ENCODE measurements at places on chromosomes 12 and 14.

DNA sequence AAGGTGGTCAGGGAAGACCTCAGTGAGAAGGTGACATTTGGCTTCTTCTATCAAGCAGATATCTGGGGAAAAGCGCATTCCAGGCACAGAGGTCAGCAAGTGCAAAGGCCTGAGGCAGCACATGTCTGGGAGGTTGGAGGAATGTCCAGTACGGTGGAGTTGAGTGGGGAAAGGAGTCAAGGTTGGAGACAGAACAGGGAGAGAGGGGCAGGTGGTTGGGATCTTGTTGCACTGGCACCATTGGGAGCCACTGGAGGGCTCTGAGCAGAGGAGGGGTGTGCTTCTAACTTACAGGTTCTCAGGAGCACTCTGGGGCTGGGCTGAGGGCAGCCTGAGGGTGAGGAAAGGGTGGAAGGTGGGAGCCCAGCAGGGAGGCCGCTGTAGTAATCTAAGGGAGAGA is 52.1 kb downstream of the EID3 start:
- no peak for DNase-seq

GRCh38 chr12:26195250-26195640 is at the start of gene SSPN:
TSS of gene SSPN (plus strand) at chr12:26195573. CDS start at chr12:26195673, 100 bp downstream.
- no peak for DNase-seq

GRCh38 chr14:76086636-76087035 is 65.1 kb upstream of the GPATCH2L start:
- no peak for DNase-seq

GRCh38 chr14:27387463-27387862 is 789.6 kb upstream of the NOVA1 start:
- DNase-seq, result no peak

- DNase-seq, result no peak
These were observed 429.0 kb downstream of the LRIG3 start for GRCh38 chr12:58491306-58491705.

GRCh38 chr12:24127919-24128721 is 178.7 kb upstream of the SOX5 start:
- no peak for DNase-seq

DNA sequence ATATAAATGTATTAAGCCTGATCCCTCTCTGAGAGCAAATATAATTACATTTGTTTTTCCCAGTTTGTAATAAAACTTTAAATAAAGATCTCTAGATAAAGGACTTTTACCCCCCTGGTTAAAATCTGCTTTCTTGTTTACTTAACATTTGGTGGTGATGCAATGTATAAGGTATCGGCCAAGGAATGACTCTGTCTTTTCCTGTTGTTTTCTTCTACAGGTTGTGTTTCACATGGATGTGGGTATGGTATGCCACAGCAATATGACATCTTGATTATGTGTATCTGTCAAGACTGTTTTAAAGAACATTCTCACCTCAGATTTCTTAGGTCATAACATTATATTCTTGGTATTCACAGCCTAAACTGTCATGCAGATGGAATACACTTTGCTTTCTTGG is 210.6 kb upstream of the NOVA1 start:
- no peak for DNase-seq

DNA sequence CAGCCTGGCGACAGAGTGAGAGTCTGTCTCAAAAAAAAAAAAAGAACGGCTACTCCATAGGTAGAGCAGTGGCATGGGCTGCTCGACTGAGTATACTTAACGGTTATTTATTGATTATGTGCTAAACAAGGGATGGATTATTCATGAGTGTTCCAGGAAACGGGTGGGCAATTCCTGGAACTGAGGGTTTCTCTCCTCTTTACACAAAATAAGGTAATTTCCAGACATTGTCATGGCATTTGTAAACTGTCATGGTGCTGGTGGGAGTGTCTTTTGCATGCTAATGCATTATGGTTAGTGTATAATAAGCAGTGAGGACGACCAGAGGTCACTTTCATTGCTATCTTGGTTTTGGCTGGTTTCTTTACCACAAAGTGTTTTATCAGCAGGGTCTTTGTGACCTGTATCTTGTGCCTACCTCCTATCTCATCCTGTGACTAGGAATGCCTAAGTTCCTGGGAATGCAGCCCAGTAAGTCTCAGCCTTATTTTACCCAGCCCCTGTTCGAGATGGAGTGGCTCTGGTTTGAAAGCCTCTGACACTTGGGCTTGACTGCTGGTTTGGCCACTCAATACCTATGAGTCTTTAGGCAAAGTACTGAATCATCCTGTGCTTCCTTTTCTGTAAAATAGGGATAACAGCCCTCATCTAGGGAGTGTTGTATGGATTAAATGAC is 3.2 kb downstream of the DGLUCY start:
- DNase-seq, result no peak

DNA sequence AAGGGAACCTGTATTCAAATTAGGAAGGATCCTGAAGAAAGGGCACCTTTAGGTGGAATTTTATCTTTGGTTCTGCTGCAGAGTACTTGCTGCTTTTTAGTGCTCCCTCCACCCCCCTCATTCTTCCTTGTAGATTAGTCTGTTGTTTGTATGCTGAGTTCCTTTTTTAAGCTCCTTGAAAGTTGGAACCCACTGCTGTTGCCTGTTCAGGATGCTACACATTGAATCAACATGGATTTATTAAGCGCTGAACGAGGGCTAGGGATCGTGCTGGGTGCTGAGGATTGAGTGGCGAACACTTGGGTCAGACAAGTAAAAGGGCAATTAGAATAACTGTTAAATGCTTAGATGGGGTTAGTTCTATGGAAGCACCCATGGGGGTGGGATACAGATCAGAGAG is 884 bp upstream of the AMN1 start:
- DNase-seq, result no peak

GRCh38 chr14:101254805-101255764 is 306.2 kb upstream of the DIO3 start:
- no peak for DNase-seq

- DNase-seq, result no peak
These were observed 907 bp upstream of the EFS start for GRCh38 chr14:23365732-23366425.

- DNase-seq, result no peak
These were observed 13.4 kb upstream of the DNAH10 start for GRCh38 chr12:123748661-123749060.

DNA sequence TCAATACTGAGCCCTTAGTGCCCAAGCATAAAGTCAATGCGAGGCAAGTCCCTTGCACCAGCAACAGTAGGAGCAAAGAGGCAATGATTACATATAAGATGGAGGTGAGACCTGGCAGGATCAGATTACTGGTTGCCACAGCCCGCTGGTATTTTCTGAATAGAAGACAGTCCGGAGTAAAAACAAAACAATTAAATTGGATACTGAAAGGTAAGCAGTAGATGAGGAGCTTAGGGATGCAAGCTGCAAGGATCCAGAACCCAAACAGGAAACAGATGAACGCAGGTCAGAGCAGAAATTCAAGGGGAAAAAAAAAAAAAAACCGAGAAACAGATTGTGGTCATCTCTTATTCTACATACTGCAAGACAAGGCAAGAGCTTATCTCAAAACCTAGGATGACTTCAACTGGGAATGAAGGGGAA is 119.6 kb downstream of the MED13L start:
- no peak for DNase-seq

GRCh38 chr12:123723765-123724164 is 11.6 kb downstream of the ATP6V0A2 start:
- no peak for DNase-seq

DNA sequence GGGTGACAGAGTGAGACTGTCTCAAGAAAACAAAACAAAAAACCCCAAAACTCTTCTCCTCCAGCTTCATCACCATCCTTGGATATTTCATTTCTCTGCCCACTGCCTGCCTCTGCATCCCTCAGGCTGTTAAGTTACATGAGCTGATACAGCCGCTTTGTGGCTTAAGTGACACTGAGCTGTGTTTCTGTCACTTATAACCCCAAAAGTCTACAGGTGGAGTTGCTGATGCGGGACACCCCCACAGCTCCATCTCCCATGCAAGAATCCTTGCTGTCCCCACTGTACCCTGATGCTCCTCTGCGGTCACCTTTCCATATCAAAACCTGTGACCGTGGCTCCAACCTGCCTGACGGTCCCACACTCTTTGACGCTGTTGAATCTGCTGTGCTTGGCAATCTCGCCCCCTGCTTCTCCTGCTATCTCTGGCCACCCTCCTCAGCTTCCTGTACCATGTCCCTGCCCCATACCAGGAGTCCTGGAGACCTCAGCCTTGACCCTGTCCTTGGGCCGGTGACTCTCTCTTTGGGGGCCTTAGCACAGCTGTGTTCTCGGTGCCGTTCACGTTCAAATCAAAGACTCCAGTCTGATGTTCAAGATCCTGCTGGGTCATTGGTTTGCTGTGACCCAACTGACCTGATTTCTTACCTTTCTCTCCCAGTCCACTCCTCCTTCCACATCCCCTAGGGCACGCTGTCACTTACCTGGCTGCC is 20.3 kb downstream of the HVCN1 start:
- no peak for DNase-seq

- DNase-seq, result no peak
These were observed 93.9 kb upstream of the RASSF8 start for GRCh38 chr12:25864306-25865276.

GRCh38 chr12:2387103-2387834 is 334.5 kb downstream of the CACNA1C start:
- DNase-seq, result no peak

- no peak for DNase-seq
These were observed 1.4 kb upstream of the BCAT1 start for GRCh38 chr12:24950231-24950834.

- DNase-seq, result no peak
These were observed 377.3 kb downstream of the EMP1 start for GRCh38 chr12:13573698-13574321.

DNA sequence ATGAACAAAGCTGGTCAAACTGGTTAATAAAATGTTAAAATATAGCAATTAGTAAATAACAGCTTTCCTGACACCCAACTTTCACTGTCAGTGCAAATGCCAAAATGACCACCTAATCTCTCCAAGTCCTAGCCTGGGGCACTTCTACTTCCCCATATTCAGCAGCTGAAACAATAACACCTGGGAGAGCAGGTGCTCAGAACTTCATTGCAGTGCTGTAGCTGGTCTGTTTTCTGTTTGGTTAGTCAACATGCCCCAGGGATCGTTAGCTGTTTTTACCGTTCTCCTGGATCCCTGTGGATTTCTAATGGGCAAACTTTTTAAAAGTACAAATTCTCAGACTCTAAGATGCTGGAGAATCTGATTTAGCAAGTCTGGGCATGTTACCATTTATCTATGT is 759.7 kb downstream of the GALC start:
- DNase-seq, result no peak

- DNase-seq, result no peak
These were observed 14.7 kb downstream of the BLTP3B start for GRCh38 chr12:100127766-100128511.

GRCh38 chr12:2336409-2336829 is 283.6 kb downstream of the CACNA1C start:
- DNase-seq, result no peak

GRCh38 chr12:125577334-125577733 is 512.1 kb downstream of the AACS start:
- DNase-seq, result no peak
